ENCODE measurements at places on chromosomes 12 and 14. TPM values are rescaled to one million over a fixed set of nuclear protein-coding genes. Genes with fewer than 3 reads are reported as not detected.

The TEX52 gene
- not detected for total RNA-seq

The PDZRN4 gene
- 3.6 TPM for total RNA-seq

The POTEG gene
- total RNA-seq = not detected

The RPS6KL1 gene
- total RNA-seq = 60.2 TPM

The OAS1 gene
- 23.6 TPM for total RNA-seq

The PLEKHD1 gene
- total RNA-seq = 0.41 TPM

The NRIP2 gene
- not detected for total RNA-seq

The PLXNC1 gene
- total RNA-seq = 11.9 TPM

The PHLDA1 gene
- total RNA-seq = 10.5 TPM

The VRTN gene
- not detected for total RNA-seq

The SIVA1 gene
- 68.1 TPM for total RNA-seq

The GPR132 gene
- total RNA-seq = not detected

The KRT5 gene
- not detected for total RNA-seq

The C12orf54 gene
- total RNA-seq = not detected

The GPX2 gene
- total RNA-seq = not detected

The MYF6 gene
- total RNA-seq = not detected

The SERPINA10 gene
- total RNA-seq = not detected

The TBX5 gene
- total RNA-seq = not detected

The DLK1 gene
- total RNA-seq = not detected

The ZNF891 gene
- 4.0 TPM for total RNA-seq

The TMEM117 gene
- total RNA-seq = 13.3 TPM

The CLMN gene
- total RNA-seq = 40.1 TPM

The KRT3 gene
- total RNA-seq = not detected

The PGF gene
- total RNA-seq = 3.5 TPM

The LIN7A gene
- total RNA-seq = 0.15 TPM

The DDX24 gene
- 248 TPM for total RNA-seq

The KRT72 gene
- not detected for total RNA-seq

The MOK gene
- 4.4 TPM for total RNA-seq

The DPPA3 gene
- total RNA-seq = not detected

The RAPGEF3 gene
- total RNA-seq = 11.9 TPM

The KRT2 gene
- not detected for total RNA-seq

The PTGES3 gene
- total RNA-seq = 126 TPM

The CISTR gene
- total RNA-seq = not detected

The LTA4H gene
- 120 TPM for total RNA-seq

The SRGAP1 gene
- total RNA-seq = 0.14 TPM

The TAS2R20 gene
- total RNA-seq = 18.2 TPM

The C1R gene
- total RNA-seq = 1.5 TPM

The HVCN1 gene
- 11.5 TPM for total RNA-seq

The NUAK1 gene
- not detected for total RNA-seq

The SIX6 gene
- not detected for total RNA-seq

All from Karpas-422 (cell line).